NCI-H2171 treated with DMSO at 0.1 percent for 48 hours (cell line): ENCODE measurements at places on chromosomes 7 and 10.

DNA sequence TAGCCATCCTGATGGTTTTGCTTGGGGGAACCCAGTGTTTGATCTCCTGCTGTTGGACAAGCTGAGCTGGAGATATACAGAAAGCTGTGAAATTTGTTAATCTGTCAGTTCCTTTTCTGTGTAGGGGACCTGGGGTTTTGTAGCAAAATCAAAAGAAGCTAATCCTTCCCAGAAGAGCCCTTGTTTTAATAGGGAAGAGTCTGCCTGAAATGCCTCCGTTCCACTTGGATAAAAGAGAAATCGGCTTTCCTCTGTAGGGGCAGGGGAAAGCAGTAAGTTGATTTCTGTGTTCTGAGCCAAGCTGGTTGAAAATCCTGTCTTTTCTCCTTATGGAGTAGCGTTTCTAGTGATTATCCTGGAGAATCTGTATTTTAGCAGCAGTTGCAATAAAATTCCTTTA is 472.6 kb downstream of the SORCS3 start:
- no peak for DNase-seq

- no peak for DNase-seq
These were observed 1153.3 kb upstream of the AUTS2 start for GRCh38 chr7:68444956-68445355.

DNA sequence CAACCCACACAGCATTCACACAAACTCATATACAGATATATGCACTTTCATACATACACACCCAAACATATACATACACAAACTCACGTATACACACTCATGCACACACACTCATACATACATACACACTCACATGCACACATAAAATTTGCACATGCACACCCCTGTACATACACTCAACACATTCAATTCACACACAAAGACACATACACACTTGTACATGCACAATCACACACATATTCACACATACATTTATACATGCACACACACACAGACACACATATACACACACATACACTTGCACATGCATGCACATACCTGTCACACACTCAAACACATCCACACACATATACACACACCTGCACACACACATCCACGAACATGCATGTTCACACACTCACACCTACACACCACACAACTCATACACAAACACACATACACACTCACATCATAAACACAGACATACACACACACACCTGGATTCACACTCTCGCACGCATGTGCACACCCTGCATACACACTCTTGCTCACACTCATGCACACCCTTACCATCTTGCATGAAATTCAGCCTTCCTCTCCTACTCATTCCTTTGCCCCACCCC is 451.2 kb downstream of the GRID1 start:
- DNase-seq, result no peak

DNA sequence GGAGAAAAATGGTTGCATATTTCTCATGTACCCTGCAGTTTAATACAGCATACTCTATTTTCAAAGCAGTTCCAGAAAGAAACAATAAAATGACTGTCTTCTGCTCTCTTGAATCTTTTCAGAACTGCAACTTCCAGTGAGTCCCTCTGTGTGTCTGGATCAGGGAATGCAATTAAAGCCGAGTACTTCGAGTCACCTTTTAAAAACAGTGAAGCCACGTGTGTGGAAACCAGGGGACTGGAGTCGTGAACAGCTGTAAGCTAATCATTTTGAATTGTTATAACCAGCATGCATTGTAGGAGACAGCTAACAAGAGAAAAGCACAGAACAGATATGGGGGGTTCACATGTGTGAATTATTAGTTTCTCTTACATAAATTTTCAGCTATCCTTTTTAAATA is 109.1 kb downstream of the CPED1 start:
- peak; percentile 11 for DNase-seq

- no peak for DNase-seq
These were observed 110.6 kb downstream of the ABLIM1 start for GRCh38 chr10:114547514-114547913.
